ENCODE measurements at places on chromosomes 2 and 18.

GRCh38 chr18:25982961-25983360 lies 107.5 kb downstream of the SS18 start:
- DNase-seq = no peak

GRCh38 chr2:8566774-8567468 lies 114.9 kb upstream of the ID2 start:
- DNase-seq = no peak

GRCh38 chr18:2953935-2954653 lies 58.9 kb downstream of the LPIN2 start:
- no peak for DNase-seq

DNA sequence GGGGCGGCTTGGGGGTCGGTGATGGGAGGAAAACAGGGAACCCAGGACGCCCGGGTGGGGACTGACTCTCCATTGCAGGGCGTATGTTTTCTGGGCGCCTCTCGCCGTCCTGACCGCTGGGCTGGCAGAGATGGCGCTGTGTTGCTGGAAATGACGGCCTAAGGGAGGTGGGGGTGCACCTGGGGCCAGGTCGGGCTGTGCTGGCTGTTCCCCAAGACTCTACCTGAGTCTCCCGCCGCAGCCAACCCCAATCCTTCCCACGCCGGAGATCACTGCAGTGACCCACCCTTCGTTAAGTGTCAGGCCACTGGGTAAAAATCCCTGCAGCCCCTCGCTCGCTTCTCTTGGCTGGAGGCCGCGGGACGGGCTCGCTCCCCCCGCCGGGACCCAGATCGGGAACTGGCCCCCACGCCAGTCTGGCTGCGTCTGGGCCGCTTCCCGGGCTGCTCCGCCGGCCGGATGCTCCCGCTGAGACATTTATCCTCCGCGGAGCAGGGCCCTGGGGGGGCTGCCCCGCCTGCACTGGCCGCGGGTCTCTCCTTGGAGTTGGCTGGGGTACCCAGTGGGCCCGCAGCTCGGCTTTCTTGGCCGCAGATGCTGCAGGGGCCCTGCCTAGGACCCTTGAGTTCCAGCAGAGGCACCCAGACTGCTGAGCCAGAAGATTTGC lies 7.8 kb upstream of the ARMC9 start:
- no peak for DNase-seq

DNA sequence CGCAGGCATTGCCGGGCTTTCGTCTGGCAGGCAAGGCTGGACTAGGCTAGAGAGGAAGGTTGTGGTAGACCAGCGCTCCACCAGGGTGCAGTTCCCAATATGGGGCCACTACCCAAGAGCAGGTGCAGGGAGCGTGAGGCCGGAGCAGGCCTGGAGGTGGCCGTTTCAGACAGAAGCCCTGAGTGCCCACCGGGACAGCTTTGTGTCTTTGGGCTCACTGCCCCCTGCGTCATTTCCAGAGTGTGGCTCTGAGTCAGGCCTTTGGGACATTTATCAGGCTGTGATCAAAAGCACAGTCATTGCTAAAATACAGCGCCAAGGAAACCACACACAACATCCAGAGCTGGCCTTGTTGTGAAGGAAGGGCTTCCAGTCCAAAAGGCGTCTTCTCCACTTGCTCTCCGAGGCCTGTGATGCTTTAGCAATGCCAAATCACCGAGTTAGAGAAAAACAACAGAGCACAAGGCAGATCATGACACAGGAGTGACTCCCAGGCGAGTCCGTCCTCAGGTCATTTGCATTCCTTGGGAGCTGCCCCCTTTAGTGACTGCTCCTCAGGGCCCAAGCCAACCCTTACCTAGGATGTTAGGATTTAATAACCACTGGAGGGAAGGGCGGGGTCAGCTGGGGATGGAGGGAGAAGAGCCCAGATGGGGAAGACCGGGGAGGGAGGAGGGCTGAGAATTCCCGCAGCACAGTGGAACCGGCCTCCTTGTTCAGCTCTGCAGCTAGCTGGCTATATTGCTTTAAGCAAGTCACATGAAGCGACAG lies 42.3 kb downstream of the RFX8 start:
- no peak for DNase-seq

DNA sequence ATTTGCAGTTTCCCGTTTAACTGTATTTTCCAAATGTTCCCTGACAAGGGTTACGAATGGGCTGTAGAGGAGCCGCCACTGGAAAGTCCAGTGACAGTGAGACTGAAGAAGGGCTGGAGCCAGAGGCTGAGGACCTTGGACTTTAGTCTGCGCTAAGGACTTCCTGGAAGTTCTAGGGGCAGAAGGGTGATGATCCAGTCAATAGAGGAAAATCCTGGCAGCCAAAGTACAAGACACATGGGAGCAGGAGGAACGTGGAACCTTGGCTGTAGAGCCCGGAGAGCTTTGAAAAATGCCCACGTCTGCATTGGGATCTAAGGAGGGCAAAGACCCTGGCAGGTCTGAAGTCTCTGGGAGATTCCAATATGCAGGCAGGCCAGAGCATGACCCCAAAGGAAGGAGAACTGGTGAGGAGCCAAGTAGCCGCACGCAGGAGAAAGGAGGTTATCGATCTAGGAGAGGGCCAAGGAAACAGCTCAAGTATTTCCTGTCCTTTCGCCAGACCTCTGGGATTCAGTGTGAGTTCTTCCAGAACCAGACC lies 28.5 kb downstream of the MBP start:
- no peak for DNase-seq

GRCh38 chr2:131659168-131659572 lies 131.5 kb downstream of the CCDC74A start:
- no peak for DNase-seq
